ENCODE measurements at places on chromosomes 2 and 18.

GRCh38 chr2:231260442-231261208 lies 62.2 kb downstream of the ARMC9 start:
- no peak for DNase-seq

DNA sequence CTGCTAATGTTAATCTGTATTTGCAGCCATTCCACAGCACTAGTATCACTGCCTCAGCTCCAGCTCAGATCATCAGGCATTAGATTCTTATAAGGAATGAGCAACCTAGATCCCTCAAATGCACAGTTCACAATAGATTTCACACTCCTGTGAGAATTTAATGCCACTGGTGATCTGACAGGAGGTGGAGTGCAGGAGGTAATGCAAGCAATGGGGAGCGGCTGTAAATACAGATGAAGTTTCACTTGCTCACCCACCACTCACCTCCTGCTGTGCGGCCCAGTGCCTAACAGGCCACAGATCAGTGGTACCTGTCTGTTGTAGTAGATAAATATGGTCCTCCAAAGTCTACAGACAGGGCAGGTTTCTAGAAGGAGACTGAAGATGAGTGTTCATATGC lies 97.7 kb upstream of the TMEFF2 start:
- DNase-seq: no peak

DNA sequence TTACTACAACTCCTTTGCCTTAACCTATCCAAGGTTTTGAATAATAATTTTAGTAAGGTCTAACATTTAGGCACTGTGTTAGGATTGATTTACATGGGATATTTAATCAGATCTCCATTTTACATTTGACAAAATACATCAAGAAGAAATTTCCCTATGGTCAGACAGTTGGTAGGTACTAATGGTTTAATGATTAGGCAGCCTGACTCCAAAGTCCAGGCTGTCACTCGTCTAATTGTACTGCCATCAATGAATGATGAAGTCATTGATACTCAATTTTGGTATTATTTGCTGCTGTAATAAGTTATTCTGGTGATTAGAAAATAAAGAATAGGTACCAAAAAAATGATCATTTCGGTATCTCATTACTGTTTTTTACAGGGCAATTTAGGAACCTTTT lies 14.1 kb downstream of the BBS5 start:
- no peak for DNase-seq

- no peak for DNase-seq
Observed at GRCh38 chr18:987325-988186, 82.9 kb downstream of the ADCYAP1 start.

GRCh38 chr18:31197676-31198075 lies 35.0 kb upstream of the DSC1 start:
- DNase-seq: no peak

GRCh38 chr2:217928324-217929181 lies 74.2 kb downstream of the TNS1 start:
- no peak for DNase-seq

DNA sequence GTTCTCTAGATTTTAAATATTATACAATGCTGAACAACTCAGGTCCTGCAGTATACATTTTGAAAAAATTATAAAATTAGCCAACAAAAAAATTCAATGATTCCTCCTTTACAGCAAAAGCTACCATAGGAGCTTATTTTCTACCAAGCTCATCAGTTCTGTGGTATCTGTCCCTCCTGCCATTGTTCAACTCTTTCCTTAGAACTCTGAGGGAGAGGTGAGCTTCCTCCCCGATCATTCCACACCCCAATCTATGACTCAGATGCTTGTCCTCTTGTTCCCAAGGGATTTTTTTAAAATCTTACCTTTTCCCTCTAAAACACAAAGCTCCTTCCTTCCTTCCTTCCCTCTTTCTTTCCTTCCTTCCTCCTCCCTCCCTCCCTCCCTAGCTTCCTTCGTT lies 13.5 kb downstream of the DPP4 start:
- no peak for DNase-seq

DNA sequence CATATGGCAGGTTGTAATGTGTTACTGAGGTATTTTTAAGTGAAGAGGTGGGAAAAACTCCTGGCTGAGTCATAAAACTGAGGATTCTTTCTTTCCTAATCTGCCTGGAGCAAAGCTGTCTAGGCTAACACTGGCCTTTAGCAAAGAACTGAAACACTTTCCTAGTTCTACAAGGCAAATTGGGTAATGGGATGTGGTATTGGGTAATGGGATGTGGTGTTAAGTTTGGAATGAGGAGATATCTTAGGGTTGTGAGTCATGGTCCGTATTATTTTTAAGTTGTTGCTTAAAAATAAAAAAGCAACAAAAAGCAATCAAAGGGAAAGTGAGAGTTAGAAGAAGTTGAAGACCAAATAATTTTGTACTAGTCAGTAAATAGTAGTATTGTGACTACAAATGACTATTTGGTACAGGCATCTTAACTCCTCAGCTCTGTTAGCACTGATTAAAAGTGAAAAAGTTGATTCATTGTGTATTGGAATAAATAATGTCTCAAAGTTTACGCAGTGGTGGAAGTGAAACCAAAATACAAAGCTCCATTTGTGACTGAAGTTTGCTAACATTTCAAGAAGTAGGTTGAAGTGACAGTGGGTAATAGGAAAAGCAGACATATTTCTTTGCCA lies 216.8 kb downstream of the CAMKMT start:
- no peak for DNase-seq

GRCh38 chr2:119371111-119371510 lies 4.3 kb downstream of the DBI start:
- DNase-seq: no peak

- DNase-seq: no peak
Observed at GRCh38 chr18:29234751-29235150, 1057.8 kb upstream of the CDH2 start.

DNA sequence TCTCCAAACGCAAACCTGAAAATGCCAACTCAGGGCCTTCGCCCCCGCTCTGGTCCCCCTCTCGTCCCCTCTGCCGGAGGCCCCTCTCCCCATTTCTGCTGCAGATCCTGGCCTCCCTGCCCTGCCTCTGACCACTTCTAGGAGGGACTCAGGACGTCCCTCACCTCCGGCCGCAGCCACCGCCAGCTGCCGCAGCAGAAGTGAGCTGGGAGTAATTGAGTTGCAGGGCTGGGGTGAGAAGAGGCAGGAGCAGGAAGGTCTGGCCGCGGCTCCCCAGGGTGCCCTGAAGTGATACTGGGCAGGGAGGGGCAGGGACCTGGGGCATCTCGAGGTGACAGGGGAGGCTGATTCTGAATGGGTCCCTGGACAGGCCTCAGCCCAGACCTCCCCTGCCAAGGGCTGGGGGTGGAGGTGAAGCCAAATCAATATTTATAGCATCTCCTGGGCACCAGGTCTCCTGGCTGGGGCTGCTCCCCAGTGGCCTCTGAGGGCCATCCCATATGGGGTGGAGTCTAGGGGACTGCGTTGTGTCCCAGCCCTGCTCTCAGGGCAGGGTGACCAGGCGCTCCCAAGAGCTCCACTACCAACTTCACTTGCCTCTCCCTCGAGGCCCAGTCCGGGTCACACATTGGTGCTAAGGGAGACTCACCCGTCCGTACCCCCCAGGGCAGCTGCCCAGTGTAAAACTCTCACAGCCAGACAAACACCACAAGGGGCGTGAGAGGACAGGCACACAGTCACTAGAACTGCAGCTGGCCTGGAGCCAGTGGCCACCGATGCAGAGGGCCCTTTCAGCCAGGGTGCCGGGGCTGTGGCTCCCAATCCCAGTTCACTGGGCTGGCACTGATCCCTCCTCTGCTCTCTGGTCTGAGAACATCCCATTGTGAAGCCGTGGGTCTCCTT lies 33.0 kb downstream of the KCNIP3 start:
- no peak for DNase-seq

DNA sequence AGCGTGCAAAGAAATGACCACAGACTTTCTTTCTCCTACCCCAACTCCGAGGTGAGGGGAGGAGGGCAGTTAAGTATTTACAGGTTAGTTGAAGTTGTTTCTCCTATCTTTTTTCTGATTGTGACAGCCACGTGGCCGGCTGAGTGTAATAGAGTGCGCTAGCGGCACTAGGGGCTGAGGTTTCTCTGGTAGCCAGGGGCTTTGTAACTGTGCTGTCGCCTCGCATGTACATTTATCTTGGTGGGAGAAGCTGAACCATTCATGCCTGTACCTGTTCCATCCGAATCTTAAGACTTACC lies 214.1 kb upstream of the STON1 start:
- no peak for DNase-seq

GRCh38 chr18:49164738-49165137 lies 214.0 kb upstream of the SMAD7 start:
- DNase-seq: no peak

GRCh38 chr2:112345030-112346027 lies 69.9 kb downstream of the ZC3H6 start:
- DNase-seq: no peak

- no peak for DNase-seq
Observed at GRCh38 chr2:174223388-174223787, 24.9 kb downstream of the OLA1 start.

GRCh38 chr2:136424112-136424511 lies 306.2 kb upstream of the CXCR4 start:
- DNase-seq: no peak

DNA sequence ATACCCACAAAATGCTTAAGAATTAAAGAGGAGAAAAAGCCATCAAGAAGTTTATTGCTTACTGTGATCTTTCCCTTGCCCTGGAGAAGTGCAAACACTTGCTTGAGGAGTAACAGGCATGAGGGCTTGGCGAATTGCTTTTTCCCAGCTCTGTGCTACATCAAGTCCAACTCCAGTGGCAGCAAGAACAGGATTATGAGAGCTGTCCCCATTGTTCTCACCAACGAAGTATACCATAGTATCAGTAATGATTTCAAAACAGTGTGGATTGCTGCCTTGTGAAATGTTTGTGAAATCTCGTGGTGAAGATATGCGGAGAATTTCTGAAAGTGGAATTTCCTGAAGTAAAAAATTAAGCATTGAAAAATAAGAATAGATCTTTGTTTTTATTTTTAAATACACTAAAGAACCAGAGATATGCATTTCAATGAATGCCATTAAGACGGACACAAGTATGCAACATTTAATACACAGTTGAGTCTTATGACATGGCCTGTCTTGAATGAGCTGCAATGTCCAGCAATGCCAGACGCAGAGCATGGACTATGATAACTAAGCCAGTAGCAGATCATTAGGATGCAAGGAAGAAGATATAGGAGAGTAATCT lies 43.0 kb downstream of the NDUFAF7 start:
- no peak for DNase-seq

DNA sequence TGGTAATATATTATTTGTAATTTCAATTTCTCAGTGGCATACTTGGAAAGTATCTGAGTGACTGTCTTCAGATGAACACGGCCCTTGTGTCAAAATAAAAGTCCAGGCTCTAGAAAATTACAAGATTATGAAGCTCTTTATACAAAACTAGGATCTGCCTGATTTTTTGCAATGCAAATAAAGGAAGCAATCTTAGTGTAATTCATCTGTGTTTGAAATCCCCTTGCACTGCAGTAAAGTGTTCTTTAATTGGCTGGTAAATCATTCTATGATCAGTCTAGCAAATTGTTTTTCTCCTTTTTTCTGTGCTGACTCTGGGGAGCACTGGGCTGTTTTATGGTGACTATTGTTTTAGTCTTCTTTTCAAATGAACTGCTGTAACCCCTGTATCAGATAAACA lies 1039.0 kb downstream of the SOCS6 start:
- no peak for DNase-seq

GRCh38 chr2:25295621-25296020 lies 46.1 kb downstream of the DNMT3A start:
- DNase-seq: no peak

GRCh38 chr2:124323321-124323720 lies 298.2 kb downstream of the CNTNAP5 start:
- no peak for DNase-seq

DNA sequence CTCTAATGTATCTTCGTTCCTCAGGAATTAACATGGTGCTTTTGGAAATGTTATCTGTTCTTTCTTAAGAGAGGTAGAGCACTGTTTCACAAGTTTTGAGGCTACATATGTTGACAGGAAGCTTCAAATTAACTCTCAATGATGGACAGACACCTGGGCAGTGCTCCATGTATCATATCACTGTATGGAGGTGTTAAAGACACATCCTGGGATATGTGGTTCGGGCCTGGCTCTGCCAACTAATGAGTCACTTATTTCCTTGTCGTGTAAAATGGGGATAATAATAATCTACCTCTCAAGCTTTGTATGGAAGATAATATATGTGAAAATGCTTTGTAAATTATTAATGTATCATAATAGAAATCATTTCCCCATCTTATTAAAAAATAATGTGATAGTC lies 90.2 kb downstream of the PARD3B start:
- DNase-seq: no peak

DNA sequence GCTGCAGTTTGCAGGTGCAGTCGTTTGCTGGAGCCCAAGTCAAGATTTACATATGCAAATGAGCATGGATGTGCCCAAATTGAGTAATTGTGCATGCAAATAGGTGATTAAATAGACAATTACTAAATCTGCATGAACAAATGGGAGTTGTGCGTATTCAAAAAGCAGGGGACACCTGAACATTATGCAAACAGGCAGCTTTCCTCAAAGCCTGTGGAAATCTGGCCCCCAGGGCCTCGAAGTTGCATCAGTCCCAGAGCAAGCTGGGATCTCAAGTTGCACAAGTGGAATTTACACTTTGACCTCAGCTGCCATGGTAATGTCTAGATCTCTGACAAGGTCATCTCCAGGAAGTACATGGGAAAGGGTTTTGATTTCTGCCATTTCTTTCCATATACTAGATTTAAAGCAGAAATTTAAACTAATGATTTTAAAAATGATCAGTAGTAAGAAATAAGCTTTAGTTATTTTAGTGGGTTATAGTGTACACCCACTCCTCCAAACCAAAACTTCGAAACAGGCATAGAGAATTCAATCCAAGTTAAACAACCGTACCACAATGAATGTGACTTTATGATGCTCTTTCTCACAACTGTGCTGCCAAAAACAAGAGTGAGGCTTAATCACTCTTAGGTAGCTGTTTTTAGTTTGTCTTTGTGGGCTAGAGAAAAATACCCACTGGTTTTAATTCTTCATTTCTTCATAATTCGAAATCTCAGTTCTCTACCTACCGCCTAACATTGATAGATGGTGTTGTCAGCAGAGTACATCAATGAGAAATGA lies 110.7 kb downstream of the RND3 start:
- DNase-seq: no peak

DNA sequence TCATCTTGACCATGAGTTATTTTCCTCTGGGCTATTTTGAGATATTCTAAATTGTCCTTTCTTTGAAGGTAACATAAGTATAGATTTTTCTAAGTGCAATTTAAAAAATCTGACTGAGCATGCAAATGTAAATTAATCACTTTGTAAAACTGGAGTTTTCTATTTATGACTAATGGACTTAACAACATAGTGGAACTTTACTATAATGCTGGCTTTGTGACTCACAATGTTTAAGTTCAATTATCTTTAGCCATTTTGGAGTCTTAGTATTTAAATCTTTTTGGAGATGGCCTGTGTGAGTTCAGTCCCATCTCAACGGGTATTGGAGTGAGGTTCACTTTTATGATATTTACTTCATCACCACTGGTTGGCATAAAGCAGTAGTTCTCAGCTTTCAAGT lies 35.2 kb upstream of the NOSTRIN start:
- DNase-seq: no peak

DNA sequence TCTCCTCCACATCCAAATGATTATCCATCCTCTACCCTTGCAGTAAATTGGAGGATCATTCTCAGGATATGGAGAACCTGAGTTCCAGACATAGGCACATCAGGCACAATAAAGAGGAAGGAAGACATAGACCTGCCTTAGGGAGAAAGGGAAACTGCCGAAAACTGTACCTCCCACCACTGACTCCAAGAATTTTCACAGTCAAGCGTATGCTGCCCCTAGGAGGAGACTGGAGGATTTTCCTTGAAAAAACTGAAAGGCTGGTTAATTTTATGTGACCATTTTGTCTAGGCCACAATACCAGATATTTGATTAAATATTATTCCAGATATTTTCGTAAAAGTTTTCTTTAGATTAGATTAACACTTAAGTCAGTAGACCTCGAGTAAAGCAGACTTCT lies 638.5 kb upstream of the PKDCC start:
- no peak for DNase-seq

Data from stimulated activated CD4-positive, alpha-beta T cell treated with anti-CD3 and anti-CD28 coated beads, Interleukin-12 subunit alpha, Interleukin-12 subunit beta, amount 100 ng/mL, for 48 hours (primary cell).